ENCODE measurements at places on chromosomes 11 and 22.

DNA sequence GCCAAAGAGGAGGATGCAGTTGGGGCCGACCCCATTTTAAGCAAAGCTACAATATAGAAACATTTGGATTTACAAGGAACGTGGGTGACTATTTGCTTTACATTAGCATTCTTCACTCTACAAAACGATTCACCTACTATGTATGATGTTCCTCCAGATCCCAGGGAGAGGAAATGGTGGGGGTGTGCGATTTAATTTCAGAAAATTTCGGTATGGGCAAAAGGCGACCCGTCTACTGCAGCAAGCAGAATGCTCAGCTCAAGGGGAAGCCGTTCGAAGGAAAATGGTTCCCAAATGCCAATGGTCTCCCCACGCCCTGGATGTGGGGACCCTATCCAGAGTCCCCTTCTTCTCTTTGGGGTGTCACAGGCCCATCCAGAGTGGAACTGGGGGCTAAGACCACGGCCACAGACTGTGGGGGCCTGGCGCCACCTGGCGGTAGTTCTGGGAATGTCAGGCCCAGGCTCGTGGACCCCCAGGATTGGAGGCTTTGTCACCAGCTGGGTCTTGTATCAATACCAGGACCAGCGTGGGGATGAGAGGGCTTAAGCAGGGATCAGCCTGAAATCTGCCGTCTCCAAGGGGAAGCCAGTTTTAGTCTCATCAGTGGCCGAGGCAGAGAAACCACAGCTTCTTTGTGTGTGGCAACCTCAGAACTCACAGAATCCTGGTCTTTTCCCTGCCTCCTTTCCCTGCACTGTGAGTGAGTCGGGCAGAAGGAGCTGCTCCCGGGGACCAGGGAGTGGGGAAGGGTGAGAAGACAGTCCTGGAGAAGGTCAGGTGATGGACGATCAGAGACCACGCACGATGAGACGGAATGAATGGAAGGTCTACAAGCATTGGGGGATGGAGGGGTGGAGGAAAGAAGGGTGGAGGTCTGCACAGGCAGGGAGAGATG is 8.4 kb downstream of the LRRC10B start:
- no peak for DNase-seq

DNA sequence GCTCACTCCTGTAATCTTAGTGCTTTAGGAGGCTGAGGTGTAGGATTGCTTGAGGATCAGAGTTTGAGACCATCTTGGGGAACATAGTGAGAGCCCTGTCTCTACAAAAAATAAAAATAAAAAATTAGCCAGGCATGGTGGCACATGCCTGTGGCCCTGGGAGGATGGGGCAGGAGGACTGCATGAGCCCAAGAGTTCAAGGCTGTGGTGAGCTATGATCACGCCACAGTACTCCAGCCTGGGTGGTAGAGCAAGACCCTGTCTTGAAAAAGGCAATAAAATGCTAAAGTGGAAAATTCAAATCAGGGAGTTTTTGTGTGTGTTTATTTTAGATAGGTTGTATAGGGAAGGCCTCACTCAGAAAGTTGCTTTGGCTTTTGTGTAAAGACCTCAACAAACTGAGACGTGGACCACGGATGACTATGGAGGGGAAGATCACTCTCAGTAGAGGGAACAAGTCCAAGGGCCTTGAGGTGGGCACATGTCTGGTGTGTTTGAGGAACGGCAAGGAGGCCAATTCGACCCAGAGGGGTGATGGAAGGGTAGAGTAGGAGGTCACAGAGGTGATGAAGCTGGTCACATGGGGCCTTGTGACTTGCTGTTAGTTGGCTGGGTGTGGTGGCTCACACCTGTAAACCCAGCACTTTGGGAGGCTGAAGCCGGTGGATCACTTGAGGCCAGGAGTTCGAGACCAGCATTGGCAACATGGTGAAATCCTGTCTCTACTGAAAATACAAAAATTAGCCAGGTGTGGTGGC is 35.7 kb downstream of the WEE1 start:
- no peak for DNase-seq

DNA sequence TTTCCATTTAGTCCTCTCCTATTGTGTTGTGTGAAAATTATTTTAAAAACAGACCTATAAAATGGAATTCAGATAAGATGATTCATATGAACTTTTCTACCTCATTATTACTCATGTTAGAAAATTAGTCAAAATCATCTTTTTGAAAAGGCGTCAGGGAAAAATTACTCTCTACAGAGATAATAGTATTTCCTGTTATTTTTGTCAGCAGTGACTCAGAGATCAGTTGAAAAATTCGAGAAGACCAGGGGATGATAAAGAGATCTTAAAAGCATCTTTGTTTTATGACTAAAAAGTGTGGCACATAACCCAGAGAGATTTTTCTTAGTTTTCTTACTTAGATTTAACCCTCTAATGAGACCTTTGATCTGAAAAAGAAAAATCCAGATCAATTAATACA is 157.9 kb upstream of the CARD18 start:
- no peak for DNase-seq

- DNase-seq, result no peak
Measured at GRCh38 chr22:40493441-40493840, 123.0 kb downstream of the SGSM3 start.

GRCh38 chr11:73296501-73297230 is 11.4 kb upstream of the ARHGEF17 start:
- no peak for DNase-seq

DNA sequence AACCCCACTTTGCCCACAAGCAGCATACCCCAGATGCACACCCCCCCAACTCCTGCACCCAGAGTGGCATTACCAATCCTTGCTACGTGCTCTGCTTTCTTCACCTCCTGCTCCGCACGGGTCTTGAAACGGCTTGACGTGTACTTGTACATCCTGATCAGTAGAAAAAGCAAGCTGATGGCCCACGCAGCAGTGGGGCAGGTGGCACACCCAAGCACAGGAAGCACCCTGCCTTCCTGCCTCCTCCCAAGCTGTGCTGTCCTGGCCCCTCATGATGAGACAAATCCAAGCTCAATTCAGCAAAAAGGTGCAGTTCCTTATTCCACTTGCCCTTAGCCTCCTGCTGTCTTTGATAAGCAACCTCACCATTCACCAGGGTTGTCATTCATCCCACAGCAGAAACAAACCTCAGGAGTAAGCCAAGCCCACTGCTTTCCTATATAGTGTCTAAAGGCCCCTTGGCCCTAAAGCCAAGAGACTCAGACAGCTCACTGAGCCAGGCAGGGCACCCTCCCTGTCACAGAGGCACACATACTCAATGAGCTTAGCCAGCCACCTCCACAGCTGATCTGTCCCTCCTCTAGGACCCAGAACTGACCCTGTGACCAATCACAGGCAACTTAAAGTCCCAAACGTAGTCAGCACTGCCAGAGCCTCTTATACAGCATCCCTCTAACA is 27.8 kb downstream of the MORC2 start:
- DNase-seq, result no peak

DNA sequence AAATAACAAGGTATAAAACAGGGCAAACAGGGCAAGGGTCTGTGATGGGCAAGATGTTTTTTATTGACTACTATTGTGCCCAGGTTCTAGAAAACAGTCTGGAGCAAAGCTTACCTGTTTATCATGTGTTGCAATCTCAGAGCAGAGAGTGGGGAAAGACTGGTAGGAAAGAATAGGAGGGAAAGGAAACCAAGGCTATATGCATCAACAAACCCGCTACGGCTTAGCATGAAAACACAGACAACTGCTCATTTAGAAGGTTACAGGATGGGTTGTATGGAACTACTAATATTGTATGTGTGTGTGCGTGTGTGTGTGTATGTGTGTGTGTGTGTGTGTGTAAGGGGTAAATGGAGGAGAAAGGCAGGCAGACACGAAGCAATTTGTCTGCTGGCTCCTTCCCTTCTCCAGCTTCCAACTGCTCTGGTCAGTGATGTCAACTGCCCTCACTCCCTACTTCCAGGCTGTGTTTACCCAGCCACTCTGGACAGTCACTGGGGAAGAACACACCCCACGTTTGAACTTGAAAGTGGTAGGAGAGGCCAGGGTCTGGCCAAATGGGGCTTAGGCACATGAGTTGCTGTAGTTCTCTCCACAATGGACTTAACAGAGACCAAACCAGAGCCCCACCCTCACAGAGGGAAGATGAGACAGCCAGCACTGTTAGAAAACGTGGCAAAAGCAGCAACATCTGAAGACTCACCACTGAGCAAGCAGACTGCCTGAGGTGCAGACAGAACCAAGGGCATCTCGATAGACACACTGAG is 47.0 kb downstream of the GAB2 start:
- no peak for DNase-seq

GRCh38 chr11:61911128-61911700 is 6.2 kb downstream of the RAB3IL1 start:
- DNase-seq, result no peak

DNA sequence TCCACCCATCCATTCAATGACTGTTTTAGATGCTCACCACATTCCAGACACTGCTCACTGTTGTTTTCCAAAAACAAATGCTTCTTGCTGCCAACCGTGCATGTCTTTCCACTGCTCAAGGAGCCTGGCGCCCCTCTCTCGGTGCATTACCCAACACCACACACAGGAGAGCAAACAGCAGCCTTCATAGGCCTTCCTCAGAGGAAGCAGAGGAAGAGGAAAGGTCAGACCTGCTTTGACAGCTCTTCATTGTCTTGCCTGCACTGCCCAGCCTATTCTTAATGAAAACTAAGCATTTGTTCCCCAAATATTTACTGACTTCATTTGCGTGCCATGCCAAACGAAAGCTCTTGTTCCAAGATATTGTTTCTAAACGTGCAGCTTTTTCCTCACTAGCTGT is 1129.2 kb downstream of the TBC1D22A start:
- no peak for DNase-seq

GRCh38 chr11:40129266-40129665 is 1330.2 kb downstream of the LRRC4C start:
- DNase-seq, result no peak

DNA sequence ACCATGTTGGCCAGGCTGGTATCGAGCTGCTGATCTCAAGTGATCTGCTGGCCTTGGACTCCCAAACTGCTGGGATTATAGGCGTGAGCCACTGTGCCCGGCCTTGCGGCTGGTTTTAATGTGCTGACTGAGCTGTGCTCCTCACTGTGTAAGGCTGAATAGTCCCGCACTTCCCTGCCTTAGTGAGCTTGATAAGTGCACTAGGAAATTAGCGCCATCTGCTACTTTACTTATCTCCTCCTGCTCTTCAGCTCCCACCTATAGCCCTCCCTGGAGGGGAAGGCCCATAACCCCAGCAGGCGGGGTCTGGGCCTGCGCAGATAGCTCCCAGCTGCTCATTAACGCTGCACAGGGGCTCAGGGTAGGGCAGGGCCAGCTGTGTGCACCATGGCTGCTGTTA is 49.4 kb downstream of the CLMP start:
- no peak for DNase-seq
